ENCODE measurements at places on chromosomes 1 and 21.
A peak's percentile ranks its signal among the peaks of the same experiment; 100 is the strongest.

GRCh38 chr1:11042995-11043874, 3.8 kb downstream of the MASP2 start:
- DNase-seq: no peak

- DNase-seq: no peak
Measured at GRCh38 chr1:91900562-91900961, 14.6 kb upstream of the TGFBR3 start.

GRCh38 chr1:63623952-63624351, 30.7 kb downstream of the PGM1 start:
- DNase-seq: peak; percentile 23

DNA sequence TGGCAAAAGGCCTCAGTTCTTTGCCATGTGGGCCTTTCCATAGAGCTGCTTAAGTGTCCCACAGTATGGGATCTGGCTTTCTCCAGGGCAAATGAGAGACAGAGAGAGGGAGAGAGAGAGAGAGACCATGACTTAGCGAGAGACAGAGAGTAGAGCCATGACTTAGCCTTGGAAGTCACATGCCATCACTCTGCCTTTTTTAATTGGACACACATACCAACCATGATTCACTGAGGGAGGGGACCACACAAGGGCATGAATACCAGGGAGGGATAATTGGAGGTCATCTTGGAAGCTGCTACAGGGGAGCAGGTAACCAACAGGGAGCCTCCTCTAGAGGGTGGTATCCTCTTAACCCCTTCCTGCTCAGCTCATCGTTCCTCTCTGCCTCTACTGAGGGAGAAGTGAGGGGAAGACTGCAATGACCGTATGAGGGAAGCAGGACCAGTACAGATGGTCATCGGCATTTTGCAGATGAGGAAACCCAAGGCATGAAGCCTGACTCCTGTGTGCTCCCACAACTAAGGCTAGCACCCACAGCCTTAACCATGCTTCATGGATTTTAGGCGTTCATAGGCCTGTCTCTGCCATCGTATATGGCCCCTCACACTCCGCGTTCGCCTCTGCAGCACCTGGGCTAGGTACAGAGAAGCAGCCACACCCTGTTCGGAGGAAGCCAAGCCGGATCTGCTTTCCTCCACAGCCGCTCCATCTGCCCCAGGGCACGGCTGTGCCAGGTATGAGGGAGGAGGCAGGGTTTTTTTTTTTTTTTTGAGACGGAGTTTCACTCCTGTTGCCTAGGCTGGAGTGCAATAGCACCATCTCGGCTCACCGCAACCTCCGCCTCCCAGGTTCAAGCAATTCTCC, 38.6 kb downstream of the MEF2D start:
- no peak for DNase-seq

DNA sequence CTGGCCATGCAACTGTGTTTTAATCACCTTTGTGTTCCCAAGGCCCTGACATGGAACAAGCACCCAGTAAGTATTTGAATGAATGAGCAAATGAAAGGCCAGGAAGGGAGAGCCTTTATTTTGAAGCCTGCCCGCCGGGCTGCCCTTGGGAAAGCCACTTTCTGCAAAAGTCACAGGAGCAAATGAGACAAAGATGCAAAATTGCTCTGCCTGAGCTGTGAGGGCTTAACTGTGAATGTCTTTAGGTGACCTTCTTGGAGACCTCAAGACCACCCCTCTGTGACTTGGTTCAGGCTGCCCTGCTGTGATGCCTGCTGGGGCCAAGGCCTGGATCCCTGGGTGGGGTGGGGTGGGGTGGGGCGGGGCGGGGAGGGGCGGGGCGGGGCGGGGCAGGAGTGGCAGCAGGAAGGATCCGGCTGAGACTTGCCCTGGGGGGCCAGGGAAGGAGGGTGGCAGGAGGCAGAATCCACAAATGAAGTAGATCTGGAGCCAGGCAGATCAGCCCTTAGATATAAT, 54.0 kb downstream of the RUNX3 start:
- no peak for DNase-seq

DNA sequence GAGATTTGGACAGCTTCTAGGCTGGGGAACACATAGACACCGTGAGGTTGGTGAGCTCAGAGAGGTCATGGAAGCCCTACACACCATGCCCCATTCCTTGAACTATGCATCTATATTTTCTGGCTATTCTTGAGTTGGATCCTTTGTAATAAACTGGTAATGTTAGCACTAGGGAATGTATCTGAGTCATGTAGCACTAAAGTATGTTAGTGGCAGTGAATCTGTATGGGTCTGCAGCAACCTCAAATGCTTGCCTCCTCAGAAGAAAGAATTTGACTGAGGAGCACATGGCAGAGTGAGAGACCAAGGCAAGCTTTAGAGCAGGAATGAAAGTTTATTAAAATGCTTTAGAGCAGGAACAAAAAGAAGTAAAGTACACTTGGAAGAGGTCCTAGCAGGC, 43.7 kb upstream of the LRRC7 start:
- no peak for DNase-seq

DNA sequence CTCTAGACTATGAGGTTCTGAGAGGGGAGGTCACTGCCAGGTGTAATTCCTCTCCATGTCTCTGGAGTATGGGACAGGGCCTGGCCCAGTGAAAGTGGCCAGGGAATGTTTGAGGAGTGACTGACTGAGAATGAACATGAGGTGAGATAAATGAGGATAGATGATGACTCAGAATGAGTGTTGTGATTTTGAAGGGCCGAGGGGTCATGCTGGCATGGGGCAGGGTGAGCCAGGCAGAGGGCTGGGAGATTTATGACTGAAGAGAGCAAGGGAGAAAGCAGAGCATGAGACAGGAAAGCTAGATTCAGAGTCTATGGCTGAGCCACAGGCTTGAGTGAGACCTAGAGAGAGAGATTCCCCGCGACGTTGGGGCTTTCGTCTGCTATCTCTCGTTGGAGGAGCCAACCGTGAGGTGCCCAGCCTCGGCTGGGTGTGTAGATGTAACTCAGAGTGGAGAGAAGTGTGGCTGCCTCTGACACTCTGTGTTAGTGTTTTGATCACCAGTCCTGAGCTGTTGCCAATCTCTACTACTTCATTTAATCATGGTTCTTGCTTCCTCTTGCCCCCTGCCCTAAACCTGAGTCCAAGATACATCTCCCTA, 50.1 kb downstream of the FOXD2 start:
- DNase-seq: no peak

- no peak for DNase-seq
Measured at GRCh38 chr1:115951560-115951959, 24.8 kb upstream of the SLC22A15 start.

DNA sequence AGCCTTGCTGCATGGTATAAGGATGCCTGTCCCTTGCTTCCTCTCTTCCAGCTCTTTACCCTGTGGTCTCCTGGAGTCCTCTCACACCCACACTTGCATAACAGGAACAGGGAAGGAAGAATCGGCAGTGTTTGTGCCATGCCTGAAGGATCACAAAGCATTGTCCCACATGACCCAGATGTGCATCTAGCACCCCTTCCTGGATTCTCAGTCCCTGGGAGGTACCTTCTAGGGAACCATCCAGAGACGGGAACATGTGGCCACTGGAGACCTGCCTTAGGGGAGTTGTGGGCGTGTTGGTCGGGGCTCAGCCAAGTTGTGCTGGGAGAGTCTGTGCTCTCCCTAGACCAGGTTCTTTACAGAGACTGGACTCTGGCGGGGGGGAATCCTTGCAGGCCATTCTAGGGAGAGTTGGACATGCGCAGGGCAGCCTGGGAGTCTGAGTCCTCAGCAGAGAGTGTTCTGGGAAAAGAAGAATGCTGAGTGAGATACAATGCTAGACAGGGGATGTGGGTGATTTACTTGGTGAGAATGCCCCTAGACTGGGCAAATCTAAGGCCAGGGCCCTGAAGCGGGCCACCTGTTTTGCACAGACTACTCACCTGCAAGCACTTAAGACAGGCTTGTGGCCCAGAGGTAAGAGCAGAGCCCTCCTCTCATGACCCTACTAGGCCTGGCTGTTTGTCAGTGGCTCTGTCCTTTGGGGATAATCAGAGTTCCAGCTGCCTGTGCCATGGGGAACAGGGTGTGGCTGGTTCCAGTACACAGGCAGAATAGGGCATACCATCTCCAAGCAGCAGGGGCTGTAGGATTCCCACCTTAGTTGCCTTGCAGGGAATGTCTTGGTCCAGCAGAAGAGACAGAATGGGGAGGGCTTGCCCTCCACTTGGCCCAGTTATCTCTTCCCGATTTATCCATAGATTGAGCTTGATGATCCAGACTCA, 89.8 kb downstream of the MAN1C1 start:
- no peak for DNase-seq

- DNase-seq: no peak
Measured at GRCh38 chr1:171807556-171807955, 26.1 kb downstream of the METTL13 start.

DNA sequence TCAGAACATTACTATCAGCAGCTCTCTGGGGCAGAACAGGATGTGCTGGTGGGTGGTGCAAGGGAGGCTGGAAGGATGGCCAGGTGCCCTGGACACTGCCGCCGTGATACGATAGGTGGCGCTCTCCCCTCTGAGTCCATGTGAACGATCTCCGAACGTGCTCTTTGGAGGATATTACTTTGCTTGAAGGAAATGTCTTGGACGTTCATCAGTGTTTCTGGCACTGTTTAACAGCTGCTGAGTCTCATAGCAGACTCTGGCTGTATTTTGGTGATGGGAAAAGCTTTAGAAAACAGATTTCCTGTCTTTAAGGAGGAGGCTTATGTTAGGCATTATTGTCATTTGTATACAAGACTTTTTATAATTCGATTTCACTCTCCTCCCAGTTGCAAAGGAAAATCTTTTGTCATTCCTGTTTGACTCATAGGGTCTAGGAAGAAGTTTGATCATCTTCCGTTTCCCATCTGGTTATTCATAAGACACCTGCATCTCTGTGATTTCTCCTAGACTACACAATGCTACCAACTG, 386.2 kb upstream of the ADGRL2 start:
- DNase-seq: no peak

DNA sequence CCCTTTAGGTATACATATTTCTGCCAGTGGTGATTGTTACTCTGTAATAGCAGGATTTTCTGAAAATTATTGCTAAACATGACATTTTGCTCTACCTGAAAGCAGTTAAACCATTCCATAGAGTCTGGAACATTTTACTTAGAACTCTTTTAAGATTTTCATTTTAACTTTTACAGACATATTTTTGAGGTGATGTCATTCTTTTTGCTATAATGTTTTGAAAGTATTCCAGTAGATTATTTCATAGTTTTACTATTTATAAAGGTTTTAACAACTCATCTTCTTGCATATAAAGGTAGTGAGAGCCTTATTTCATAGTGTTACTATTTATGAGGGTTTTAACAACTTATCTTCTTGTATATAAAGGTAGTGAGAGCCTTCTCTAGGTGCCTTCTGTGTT, 42.9 kb downstream of the PTBP2 start:
- DNase-seq: no peak

- DNase-seq: no peak
Measured at GRCh38 chr21:43873673-43874072, 8.7 kb downstream of the AGPAT3 start.

DNA sequence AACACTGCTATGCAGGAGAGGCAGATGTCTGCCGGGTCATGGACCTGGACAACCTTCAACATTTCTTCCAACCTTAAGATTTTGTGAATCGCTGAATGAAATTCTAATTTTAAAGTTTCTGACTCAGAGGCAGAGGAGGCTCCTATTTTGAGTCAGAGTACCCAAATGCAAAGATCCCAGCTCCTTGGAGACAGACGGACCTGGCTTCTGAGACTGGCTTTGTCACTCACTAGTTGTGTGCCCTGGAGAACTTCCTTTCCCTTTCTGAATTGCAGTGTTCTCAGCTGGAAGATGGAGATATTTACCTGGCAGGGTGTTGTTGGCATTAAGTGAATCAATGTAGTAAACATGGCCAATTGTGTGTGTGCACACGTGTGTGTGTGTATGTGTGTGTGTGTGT, 51.9 kb downstream of the IER5 start:
- DNase-seq: no peak

- DNase-seq: peak; percentile 9
Measured at GRCh38 chr1:28329395-28330153, 734 bp downstream of the MED18 start.

DNA sequence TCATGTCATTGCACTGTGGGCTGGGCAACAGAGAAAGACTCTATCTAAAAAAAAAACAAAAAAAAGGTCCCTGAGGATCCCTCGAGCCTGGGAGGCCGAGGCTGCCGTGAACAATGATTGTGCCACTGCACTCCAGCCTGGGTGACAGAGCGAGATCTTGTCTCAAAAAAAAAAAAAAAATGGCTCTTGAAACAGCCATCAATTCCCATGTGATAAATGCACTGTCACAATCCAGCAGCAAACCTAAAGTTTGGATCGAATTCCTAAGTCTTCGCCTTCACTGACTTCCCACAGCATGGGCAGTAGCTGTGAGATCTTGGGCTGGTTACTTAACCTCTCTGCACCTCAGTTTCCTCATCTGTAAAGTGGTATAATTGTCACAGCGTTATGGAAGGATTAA, 43.5 kb downstream of the IGSF3 start:
- DNase-seq: no peak
